ENCODE measurements at places on chromosomes 7 and 10.

GRCh38 chr10:102612964-102613275 lies 31.4 kb upstream of the TRIM8 start:
- no peak for DNase-seq

GRCh38 chr10:66234872-66235271 lies 691.0 kb upstream of the LRRTM3 start:
- DNase-seq, result no peak

DNA sequence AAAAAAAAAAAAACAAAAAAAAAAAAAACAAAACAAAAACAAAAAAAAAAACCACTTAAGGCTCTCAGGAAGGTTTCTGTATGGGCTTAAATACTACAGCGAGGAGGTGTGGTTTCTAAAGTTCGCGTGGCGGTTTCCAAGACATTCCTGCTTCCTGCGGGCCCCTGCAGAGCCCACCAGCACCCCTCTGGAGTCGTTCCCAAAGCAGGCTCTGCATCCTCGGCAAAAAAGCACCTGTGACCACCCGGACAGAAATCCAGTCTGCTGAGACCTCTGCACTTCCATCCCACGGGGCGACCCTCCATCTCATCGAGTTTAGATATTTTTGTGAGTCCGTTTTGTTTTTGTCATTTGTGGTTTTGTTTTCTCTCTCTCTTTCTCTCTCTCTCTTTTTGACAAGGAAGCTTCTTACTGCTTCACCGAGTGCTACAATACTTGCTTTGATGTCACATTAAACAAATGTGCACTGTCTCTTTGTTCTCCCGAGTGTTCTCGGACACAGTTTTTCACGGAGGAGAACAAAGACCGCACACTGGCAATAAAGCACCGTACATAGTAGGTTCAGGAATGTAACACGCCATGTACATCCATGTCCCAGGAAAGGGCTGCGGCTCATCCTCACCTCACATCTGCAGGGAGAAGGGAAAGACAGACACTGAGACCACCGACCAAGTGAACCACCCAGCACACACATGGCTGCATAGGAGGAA lies 21.5 kb downstream of the PDGFA start:
- DNase-seq, result no peak

DNA sequence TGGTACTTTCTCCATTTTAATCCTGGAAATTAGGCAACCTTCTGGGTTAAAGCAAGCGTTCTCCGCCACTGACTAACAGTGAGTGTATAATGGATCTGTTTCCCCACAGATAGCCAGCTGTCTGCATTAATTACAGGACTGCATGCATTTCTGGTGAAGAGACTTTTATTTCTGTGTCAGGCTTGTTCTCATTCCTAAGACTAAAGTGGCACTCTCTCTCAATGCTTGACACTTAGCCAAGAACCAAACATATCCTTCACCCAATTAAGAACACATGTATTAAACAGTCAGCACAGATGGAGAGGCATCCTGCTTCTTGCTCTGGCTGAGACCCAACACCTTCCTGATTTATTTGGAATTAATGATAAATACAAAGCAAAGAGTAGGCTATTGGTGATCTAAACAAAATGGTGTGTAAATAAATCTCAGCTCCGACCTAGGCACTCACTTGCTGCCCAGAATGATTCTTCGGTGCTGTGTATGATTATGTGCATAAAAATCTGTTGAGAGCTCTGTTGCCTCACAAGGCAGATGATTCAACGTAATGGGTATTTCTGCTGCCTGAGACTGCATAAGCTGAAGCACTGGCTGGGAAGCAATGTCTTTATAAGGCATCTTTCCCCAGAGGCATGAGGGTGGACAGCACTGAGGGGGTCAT lies 16.8 kb downstream of the CALU start:
- DNase-seq, result no peak

- DNase-seq, result no peak
Measured at GRCh38 chr10:92436611-92437010, 137.3 kb downstream of the IDE start.

- DNase-seq, result no peak
Measured at GRCh38 chr10:69481305-69481704, 30.0 kb downstream of the TSPAN15 start.

- DNase-seq, result no peak
Measured at GRCh38 chr7:103704701-103705100, 258.7 kb upstream of the SLC26A5 start.

GRCh38 chr10:47261556-47261955 lies 38.4 kb upstream of the GDF10 start:
- DNase-seq, result no peak

- no peak for DNase-seq
Measured at GRCh38 chr7:82429408-82429807, 14.2 kb downstream of the CACNA2D1 start.

DNA sequence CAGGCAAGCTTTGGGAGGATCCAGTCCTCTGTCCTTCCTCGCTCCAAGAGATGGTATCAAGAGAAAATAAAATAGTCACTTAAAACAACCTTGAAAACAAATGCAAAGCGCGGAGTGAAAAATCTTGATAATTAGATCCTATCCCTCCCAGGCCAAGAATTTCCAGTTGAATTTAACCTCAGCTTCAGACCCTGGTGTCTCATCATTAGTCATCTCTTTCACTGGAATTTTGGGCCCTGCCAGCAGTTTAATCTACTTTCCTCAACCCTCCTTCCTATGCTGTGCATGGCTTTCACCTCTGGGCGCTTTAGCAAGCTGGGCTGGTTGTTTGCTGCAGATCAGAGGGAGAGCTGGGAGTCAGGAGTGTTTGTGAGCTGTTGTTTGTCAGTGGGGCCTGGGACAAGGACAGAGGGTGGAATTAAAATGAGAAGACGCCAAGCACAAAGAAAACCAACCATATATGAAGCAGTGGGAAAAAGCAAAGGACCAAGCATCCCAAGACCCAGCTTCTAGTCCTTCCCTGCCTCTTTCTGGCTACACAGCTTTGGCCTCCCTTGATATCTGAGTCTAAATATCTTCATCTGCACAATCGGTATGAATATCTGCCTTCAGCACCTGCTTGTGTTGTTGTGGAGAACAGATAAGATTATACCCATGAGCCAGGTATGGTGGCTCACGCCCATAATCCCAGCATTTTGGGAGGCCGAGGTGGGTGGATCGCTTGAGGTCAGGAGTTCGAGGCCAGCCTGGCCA lies 13.5 kb downstream of the MYOF start:
- DNase-seq, result no peak

GRCh38 chr7:26153241-26153822 lies 1.3 kb downstream of the NFE2L3 start:
- DNase-seq, result no peak

DNA sequence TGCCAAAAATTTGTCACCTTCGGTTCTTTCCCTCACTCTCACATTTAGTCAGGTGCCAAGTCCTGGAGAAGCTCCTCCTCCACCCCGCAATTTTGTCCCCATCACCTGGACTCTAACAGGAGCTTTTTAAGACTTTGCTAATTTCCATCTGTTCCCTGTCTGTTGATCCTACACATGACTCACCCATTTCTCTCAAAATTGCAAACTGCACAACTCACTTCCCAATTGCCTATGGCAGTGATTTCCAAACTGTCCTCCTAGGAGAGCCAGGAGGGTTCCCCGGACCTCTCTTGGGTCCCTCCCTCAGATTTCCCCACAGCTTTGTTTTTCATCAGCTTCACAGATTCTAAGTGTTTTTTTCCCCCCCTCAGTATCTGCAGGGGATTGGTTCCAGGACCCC lies 120.3 kb downstream of the WNT2 start:
- DNase-seq, result no peak

DNA sequence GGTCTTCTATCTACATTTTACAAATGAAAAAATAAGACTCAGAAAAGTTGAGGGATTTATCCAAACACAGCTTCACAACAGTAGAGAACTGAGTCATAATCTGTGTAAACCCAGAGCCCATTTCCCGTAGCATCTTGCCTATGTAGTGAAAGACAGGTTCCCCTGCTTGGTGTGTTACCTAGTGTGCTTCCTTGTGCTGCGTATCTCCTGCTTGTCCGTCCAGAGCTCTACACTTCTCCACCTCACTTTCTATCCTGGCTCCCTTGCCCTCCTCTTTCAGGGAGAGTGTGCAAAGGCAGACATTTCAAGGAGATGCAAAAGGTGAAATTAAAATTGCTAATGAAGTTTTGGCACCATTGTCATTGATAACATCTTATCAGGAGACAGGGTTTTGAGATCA lies 1.4 kb upstream of the ASNS start:
- DNase-seq, result no peak

DNA sequence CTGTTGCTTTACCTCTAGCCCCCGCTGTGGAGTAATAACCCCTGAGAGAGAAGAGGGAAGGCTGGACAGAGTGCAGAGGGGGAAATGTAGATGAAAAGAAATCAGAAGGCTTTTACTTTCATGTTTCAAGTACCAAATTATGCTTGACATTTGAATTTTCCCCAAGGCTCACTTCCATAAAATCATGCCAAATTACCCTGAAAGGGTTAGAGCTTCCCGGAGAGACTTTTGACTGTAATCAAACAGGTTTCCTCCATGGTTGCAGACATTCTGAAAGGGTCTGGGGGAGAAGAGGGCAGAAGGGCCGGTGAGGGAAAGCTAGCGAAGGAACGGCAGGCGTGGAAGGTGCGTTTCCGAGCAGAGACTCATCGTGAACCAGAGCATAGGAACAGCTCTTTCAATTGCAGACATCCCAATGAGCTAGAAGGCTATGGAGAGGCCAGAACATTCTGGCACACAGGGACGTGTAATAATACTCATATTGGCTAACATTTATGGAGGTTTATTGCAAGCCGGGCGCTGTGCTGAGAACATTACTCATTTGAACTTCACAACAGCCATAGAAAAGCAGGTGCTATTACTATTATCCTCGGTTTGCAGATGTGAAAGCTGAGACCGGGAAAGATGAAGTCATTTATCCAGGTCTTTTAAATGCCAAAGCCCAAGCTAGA lies 620.8 kb upstream of the AUTS2 start:
- DNase-seq, result no peak

DNA sequence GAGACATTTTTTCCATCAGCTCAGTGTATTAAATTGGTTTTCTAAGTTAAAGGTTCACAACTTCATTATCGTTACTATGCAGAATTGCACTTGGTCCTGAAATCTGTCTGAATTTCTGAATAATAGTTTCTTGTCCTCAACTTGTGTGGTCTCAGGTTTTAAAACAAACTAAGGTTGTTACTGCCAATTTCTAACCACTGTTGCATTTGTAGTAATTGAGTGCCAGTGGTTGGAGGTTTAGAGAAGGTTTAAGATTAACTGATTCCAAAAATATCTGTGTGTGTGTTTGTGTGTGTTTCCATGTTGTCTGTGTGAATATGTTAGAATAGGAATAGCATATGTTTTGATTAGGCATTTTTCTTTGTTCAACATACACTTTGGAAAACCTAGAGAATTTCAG lies 395.9 kb downstream of the AUTS2 start:
- no peak for DNase-seq

DNA sequence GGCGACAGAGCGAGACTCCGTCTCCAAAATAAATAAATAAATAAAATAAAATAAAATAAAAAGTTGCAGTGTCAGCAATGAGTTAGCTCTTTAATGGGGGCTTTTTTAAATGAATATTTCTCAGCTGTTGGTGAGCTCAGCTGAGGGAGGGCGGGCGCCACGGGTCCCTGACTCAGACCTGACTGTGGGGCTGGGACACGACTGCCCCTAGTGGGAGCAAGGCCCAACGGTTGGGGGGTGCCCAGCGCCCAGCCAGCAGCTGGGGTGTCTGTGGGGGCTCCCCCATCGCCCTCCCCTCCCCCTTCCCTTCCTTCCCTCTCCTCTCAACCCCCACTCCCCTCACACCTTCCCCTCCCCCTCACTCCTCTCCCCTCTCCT lies 46.6 kb downstream of the PWWP2B start:
- no peak for DNase-seq

- DNase-seq, result no peak
Measured at GRCh38 chr10:98959379-98959778, 276.3 kb downstream of the HPSE2 start.

GRCh38 chr7:55426676-55427075 lies 61.5 kb downstream of the LANCL2 start:
- DNase-seq, result no peak

DNA sequence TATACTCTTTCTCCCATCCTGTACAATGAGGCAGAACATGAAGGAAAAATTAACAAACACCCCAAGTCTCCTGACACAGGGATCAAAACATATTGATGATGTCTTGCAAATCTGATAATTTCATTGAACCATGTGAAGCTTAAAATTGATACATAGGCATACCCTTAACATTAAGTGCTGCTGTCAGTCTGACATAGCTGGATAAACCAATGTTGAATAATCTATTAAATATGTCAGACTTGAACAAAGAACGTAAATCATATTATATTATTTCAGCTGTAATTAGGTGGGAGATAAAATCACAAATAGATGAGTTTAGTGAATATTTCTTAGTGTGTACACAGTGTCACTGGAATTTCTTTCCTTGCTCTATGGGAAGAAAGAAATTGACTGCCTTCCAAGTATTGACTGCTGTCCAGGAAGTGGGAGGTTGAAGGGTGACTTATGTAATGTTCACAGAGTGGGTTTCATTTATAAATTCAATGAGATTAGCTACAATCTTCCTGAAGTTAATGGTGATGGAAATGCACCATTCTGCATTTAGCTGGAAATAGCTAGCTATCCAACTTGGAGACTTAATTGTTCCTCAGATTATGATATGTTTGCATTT lies 170.8 kb downstream of the AUTS2 start:
- no peak for DNase-seq

DNA sequence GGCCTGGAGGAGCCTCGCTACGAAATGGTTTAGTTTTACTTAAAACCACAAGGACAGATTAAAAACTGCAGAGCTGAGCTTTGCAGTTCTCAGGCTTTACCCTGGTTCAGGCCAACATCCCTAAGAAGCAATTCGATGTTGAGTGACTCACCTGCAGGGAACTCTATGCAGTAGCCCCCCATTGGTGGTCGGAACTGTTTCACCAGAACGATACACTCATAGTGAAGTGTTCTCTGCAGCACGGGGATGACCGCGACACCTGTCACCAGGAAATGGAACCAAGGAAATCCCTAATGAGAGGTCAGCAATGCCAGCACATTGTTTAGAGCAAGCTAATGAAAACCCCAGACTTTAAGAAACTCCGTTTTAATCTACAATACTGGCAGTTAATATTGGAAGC lies 18.0 kb downstream of the NUDT5 start:
- no peak for DNase-seq

DNA sequence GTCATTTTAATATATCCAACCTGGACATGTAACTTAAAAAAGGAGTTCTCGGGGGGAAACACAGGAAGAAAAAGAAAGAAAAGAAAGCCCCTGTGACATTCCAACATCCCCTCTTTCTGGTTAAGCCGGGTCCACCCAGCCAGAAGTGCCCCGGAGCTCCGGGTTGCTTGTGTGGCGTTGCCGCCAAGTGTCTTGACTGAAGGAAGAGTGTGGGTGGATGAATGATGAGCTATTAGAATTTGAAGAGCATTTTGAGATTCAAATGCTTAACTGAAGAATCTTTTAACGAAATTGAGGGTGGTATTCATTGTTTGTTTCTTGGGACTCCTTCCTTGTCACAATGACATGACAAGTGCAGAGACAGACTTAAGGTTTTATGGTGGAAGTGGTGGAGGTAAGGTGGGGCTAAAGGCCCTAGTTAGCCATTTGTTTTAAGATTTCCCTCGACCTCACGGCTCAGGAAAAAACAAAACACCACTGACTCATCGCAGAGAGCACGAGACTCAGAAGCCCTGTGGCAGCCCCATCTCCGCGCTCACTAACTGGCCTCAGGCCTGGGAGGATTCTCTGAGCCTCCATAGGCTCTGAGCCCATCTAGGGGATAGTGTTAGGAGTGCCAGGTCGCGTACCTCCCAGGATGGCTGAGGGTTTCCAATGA lies 1.8 kb upstream of the GLI3 start:
- DNase-seq, result no peak

- no peak for DNase-seq
Measured at GRCh38 chr7:264541-265191, 25.3 kb upstream of the FOXL3 start.

Measured in liver (tissue), 10 donors.